ENCODE measurements at places on chromosomes 3 and 15.

GRCh38 chr3:11410564-11410963 lies 138.4 kb downstream of the ATG7 start:
- no peak overlapping the region for H3K27ac ChIP-seq
- no peaks in the 10 kb centered on the region for H3K4me1 ChIP-seq
- H3K4me3 ChIP-seq: no peak overlapping the region

GRCh38 chr15:61685534-61685933 lies 374.7 kb downstream of the VPS13C start:
- H3K4me3 ChIP-seq: no peak overlapping the region
- H3K27ac ChIP-seq: no peak overlapping the region
- H3K27me3 ChIP-seq: peaks cover 5% of the 10 kb centered on the region
- no peaks in the 10 kb centered on the region for H3K4me1 ChIP-seq
- no peak for DNase-seq

DNA sequence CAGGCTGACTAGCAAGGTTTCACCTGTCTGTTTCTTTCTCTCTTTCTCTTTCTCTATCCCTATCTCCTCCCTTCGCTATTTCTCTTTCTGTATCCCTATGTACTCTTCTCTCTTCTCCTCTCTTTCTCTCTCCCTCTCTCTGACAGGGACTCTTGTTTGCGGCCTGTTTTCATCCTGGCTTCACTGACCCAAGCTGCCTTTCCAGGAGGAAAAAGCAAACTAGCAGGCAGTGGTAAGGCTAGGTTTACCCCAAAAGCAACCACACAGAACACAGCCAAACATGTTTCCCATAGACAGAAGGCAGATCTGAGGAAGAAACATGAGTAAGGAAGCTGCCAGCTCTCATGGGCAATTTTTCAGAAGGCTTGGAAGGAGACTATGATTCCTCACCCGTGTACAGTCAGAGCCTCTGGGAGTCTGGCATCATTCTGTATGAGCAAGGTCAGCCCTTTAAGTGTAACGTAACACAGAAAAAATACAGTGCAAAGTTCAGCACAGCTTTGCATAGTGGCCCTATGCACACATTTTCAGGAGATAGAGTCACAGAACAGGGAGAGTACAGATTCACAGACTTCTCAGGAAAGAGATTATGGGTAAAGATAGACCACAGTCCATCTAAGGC lies 61.0 kb downstream of the OCA2 start:
- no peaks in the 10 kb centered on the region for H3K4me1 ChIP-seq
- no peak overlapping the region for H3K4me3 ChIP-seq
- no peak overlapping the region for H3K27ac ChIP-seq
- peaks cover 8% of the 10 kb centered on the region for H3K27me3 ChIP-seq
- no peaks in the 10 kb centered on the region for H3K36me3 ChIP-seq
- DNase-seq: no peak

DNA sequence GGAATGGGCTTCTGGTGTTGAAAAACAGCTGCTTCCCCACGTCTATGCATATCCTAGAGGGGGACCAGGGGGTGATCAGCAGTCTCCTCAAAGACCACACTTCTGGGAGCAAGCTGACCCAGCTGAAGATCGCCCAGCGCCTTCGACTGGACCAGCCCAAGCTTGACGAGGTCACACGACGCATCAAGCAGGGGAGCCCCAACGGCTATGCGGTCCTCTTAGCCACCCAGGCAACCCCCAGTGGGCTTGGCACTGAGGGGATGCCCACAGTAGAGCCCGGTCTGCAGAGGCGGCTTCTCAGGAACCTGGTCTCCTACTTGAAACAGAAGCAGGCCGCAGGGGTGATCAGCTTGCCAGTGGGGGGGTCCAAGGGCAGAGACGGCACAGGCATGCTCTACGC lies 2.5 kb downstream of the RBM15B start:
- DNase-seq: no peak
- H3K27ac ChIP-seq: no peak overlapping the region
- no peaks in the 10 kb centered on the region for H3K27me3 ChIP-seq

GRCh38 chr3:195140816-195141793 lies 129.9 kb downstream of the XXYLT1 start:
- DNase-seq: no peak
- H3K4me1 ChIP-seq: peaks cover 2% of the 10 kb centered on the region
- no peak overlapping the region for H3K4me3 ChIP-seq
- H3K36me3 ChIP-seq: peaks cover 18% of the 10 kb centered on the region
- no peak overlapping the region for H3K27ac ChIP-seq
- no peaks in the 10 kb centered on the region for H3K27me3 ChIP-seq

DNA sequence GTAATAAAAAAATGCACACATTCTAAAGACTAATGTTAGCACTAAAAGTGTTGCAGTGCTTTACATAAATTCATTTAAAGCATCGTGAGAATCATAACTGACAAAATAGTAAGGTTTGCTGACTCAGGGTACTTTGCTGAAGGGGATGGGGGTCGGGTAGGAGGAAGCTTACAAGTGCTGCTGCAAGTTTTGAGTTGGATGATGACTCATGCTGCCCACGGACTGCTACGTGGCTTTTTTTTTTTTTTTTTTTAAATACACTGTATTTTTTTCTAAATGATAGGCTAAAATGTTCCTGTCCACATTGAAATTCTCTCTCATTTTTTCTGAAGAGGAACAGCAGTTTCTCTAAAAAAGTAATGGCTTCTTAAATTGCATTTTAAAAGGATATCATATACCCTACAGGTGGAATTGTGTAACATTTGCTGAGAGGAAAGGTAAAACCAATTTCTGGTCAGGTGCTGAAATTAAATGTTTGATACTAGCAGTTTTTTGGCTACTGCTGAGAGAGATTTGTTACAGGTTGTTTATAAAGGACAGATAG lies 2.2 kb downstream of the MAPK6 start:
- peaks cover 47% of the 10 kb centered on the region for H3K4me1 ChIP-seq
- peak overlapping the region; percentile 94 for H3K4me3 ChIP-seq
- no peaks in the 10 kb centered on the region for H3K27me3 ChIP-seq
- peak overlapping the region; percentile 94 for H3K27ac ChIP-seq
- peaks cover 19% of the 10 kb centered on the region for H3K36me3 ChIP-seq
- peak; percentile 85 for DNase-seq

Measured in activated CD8-positive, alpha-beta memory T cell treated with anti-CD3 and anti-CD28 coated beads, Interleukin-2, amount 10 ng/mL, durations not matched to agents 7 days and 5 days (primary cell).